ENCODE measurements at places on chromosomes 12 and 14. TPM values are rescaled to one million over a fixed set of nuclear protein-coding genes. Genes with fewer than 3 reads are reported as not detected.

Gene HDAC7
- total RNA-seq = 60.2 TPM

Gene SLC25A21
- total RNA-seq = 0.55 TPM

Gene DCAF11
- 69.8 TPM for total RNA-seq

Gene SSPN
- 61.1 TPM for total RNA-seq

Gene OR6C2
- not detected for total RNA-seq

Gene CD163
- 165 TPM for total RNA-seq

Gene FKBP11
- 10.2 TPM for total RNA-seq

GRCh38 chr12:92641291-92641690 lies 61.5 kb upstream of the PLEKHG7 start:
- no peak for DNase-seq

DNA sequence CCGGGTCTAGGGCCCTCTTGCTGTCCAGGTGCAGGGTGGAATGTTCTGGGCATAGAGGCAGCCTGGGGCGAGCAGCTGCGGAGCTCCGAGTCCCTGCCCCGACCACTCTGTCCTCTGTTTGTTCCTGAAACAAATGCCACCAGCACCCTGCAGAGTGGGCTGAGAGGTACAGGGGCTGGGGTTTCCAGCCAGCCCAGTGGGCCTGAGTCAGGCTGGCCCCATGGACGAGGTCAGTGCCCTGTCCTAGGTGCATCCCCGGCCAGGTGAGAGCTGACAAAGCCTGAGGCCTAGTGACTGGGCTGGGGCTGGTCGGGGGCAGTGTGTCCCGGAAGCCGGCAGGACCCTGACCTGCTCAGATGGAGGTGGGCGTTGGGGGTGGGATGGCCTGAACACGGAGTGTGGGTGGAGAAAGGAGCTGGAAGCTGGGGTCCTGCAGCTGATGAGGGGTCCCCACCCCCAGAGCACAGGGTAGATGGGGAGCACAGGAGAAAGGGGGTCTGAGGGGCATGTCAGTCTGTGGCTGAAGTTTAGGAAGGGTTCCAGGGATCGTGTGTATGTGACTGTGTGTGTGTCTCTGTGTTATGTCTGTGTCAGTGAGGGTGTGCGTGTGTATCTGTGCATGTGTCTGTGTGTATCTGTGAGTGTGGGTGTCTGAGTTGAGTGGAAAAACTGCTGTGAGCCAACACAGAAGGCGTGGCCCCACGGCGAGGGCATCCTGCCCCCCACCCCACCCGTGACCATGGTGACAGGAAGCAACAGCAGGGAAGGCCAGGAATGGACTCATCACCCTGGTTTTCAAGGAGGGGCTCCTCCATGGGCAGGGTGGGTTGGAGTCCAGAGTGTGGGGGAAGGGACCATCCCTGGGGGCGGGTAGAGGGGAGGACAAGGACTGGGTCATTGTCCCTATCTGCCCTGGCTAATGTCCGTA lies 2.4 kb upstream of the CRIP1 start:
- peak; percentile 92 for DNase-seq

GRCh38 chr12:131452444-131452860 lies 258.4 kb upstream of the SFSWAP start:
- DNase-seq = no peak

- no peak for DNase-seq
Observed at GRCh38 chr12:27814411-27814810, 34.4 kb upstream of the MANSC4 start.

DNA sequence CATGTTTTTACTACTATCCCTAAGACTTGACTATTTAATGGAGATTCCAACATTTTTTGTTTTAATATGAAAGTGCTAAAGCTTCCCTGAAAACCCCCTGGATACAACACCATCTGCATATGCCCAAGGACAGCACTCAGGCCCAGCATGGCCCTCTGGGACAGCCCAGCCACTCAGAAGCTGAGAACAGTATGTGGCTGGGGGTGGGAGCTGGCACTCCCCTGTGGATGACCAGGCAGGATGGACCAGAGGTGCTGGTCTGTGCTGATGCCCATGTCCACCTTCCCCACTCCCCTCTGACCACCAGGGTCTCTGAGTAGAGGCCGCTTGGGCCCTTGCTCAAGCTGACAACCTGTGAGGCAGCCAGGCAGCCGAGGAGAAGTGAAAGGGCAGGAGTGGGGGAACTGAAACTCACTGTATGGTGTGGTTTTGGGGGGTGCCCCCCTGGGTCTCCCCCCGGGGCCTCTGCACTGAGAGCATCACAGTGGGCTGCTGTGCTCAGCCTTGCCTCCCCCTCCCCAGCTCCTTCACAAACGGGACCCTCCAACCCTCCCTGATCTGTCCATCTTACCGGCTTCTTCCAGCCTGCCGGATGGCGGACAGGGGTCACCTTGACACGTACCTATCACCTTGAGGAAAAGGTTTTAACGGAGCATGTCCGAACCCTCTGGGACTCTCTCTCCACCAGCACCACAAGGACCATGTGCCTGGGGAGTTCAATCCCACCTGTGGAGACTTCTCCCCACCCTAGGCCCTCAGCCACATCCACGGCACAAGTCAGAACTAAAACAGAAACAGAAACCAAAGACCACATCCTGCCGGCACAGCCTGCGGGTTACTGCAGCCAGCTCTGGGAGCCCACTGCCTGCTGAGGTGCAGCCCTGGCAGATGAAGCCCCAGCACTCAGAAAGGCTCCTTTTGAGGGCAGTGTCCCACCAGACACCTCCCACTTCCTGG lies at the start of gene TMEM229B:
Gene TMEM229B, minus strand, starts transcription at position 785 of the 957 bp plus-strand sequence. CDS start 14,798 bp downstream, outside the sequence.
- no peak for DNase-seq

DNA sequence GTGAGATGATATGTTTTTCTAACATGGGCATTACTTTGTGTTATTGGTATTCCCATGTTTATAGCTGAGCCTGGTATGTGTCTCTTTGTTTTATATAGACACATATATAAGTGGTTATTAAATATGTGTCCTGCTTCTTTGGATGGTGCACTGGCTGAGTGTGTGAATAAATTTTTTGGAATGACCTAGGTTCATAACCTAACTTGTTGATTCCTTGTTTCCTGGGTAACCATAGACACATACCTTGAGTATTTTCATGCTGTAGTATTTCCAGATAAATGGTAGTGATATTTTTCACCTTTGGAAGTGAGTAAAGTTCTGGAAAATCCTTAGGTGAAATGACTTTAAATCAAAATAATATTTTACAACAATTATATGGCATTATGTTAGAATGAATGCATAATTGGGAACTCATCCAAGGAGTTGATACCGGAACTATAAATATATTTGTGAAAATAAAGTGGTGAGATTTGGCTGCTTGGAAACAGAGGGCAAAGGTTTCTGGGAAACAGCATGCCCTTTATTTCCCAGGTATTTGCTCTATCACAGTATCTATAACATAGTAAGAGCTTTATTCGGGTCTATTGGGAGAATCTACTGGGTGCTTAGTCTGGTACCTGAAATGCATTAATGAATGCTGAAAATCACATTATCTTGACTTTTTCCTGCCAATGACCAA lies 64.3 kb upstream of the REP15 start:
- no peak for DNase-seq

DNA sequence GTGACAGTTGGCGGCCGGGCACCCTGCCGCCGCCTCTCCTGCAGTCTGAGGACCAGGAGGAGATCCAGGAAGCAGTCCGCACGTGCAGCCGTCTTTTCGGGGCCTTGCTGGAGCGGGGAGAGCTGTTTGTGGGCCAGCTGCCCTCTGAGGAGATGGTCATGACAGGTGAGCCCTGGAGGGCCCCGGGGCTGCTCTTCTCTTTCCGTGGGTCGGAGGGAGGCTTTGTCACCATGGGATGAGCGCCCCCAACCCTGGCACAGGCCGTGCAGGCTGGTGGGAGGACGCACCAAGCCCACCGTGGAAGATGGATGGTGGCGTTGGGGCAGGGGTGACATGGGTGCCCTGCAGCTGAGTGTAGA lies 532 bp downstream of the NOC4L start:
- no peak for DNase-seq

GRCh38 chr14:104094709-104095425 lies 9.4 kb downstream of the ASPG start:
- DNase-seq = no peak

DNA sequence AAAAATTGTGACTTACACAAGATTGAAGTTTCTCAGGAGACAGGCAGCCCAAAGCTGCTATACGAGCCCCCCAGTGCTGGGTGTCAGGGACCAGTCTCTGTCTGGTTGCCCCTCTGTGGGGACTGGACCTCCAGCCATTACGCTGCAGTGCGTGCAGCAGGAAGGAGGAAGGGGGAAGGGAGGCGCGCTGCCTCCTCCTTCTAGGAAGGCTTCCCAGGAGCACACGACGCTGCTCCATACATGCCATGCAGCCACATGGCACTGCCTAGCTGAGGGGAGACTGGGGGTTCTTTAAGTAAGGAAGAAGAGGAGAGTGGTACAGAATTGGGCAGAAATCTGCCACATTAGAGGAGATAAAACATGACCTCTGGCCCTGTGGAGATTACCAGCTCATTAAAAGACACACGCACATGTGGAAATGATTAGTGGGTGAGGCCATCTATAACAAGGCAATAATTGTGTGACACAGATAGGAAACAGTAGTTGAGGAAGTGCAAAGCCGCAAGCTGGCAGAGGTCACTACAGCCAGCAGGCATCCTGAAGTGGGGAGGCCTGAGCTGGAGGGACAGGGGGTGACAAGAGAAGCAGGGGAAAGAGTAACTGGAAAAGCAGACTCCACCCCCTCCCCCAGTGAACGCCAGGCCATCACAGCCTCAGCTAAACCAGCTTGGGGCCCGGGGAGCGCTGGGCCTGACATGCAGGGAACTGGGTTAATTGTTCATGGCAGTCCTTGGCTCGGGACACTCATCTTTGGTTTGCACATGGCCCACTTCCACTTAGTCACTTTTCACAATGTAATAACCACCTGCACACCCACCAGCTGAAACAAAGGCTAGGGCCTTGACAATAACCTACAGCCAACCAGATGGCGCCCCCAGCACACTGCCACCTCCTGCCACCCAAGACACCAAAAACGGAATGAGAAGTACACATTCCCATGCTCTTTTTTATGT lies 39.6 kb downstream of the CCDC88C start:
- no peak for DNase-seq

DNA sequence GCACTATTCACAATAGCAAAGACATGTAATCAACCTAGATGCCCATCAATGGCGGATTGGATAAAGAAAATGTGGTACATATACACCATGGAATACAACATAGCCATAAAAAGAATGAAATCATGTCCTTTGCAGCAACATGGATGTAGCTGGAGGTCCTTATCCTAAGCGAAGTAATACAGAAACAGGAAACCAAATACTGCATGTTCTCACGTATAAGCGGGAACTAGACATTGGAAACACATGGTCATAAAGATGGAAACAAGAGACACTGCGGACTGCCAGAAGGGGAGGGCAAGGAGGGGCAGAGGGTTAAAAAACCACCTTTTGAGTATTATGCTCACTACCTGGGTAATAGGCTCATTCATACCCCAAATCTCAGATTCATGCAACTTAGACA lies 234.1 kb upstream of the PLXNC1 start:
- no peak for DNase-seq

DNA sequence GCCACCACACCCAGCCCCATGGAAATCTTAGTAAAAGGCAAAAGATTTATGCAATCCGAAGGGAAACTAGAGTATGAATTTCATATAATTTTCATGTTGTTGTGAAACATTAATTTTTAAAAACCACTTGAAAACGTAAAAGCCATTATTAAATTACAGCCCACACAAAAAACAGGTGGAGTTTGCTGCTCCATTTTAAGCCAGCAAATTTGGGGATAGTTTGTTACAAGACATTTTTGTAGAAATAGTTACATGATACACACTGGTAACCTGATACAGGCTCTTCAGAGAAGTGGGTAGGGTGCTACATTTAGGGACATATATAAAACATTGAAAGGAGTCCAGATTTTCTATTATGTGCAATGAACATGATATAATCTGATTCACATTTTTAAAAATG lies 17.6 kb downstream of the GNPTAB start:
- no peak for DNase-seq

GRCh38 chr12:130491421-130492357 lies 154.0 kb downstream of the PIWIL1 start:
- no peak for DNase-seq

DNA sequence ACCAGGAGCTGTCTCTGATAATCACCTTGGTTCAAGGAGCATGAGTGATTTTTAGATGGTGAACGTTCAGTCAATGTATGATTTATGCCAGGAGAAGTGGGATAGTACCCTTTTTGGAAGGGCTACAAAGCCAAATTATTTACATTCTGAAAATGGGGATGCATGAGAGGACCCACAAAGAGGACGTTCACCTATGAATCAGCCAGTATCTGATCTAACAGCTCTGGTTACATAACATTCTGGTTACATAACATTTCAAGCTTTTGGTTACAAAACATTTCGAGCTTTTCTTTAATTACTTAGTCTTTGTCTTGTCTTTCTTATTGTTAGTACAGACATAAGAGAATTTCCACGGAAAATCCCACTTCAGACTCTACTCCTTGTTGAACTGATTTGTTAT lies 68.8 kb downstream of the SLCO1A2 start:
- DNase-seq = no peak

GRCh38 chr14:71555654-71556559 lies 376.3 kb upstream of the RGS6 start:
- DNase-seq = no peak

- no peak for DNase-seq
Observed at GRCh38 chr14:89465876-89466275, 48.8 kb upstream of the FOXN3 start.

DNA sequence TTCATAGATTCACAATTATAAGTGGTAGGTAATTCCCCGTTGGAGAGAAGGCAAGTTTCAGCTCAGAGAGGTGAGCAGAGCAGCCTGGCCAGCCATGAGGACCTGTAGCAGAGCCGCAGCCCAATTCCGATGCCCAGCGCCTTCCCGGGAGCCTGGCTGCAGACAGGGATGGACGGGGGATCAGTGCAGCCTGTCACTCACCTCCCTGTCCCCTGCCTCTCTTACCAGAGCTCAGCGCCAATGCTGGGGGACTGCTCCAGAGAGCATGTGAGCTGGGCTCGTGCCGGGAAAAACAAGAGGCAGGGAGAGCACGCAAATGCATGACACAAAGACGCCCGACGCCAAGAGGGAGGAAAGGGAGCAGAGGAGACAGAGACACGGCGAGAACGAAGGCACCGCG lies 231.9 kb downstream of the BCL11B start:
- no peak for DNase-seq

GRCh38 chr14:74954947-74955228 lies 509 bp downstream of the PGF start:
- DNase-seq = no peak

DNA sequence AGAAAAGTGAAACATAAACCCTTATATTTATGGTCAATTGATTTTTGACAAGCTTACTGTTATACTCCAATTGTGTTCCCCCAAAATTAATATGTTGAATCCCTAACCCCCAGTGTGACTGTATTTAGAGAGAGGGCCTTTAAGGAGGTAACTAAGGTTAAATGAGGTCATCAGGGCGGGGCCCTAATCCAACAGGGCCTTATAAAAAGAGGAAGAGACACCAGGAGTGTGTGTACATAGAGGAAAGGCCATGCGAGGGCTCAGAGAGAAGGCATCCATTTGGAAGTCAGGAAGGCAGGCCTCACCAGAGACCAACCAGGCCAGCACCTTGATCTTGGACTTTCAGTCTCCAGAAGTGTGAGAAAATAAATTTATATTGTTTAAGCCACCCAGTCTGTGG lies 6.5 kb upstream of the VTI1B start:
- no peak for DNase-seq

- DNase-seq = no peak
Observed at GRCh38 chr12:49345051-49345824, 1.4 kb upstream of the DNAJC22 start.
